Fibroblast of villous mesenchyme (primary cell): ENCODE measurements at places on chromosomes 6 and 20. TPM values are rescaled to one million over a fixed set of nuclear protein-coding genes. Genes with fewer than 3 reads are reported as not detected.

GRCh38 chr20:9179193-9179802, 110.4 kb downstream of the PLCB4 start:
- DNase-seq: no peak

DNA sequence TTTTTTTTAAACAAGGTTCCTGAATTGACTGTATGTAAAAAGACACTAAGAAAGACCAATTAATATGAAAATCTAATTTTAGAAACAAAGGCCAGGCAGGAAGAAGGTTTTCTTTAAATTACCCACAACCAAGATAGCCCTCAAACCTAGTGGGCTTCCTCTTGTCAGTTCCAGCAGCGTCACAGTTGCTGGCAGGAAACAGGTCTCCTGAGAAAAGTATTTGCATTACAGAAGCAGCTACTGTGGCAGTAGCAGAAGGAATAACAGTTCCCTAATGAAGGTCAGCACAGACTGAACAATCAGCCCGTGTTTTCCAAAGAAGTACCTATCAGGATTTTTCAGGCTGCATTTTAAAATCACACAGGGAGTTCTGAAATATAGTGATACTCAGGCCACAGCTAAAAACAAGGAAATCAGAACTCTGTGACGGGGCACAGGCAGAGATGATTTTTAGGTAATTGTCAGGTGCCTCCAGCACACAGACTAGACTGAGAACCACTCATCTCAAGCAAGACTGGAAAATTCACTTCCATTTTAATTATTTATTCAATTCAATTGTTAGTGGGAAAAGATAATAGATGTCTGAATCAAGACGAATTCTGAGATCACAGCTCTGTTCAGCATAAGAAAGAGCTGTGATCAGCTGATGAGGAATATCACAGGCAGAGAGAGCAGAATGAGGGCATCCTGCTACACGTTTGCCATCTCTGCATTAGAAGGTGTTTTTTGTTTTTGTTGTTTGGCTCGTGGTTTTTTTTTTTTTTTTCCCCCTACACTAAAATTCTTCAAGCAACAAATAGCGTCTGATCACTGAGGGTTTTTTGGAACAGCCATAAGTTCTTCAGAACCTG, 230.5 kb upstream of the KHDRBS2 start:
- no peak for DNase-seq

CD40 gene
- total RNA-seq: 0.43 and 0.97 TPM in 2 replicates

DNA sequence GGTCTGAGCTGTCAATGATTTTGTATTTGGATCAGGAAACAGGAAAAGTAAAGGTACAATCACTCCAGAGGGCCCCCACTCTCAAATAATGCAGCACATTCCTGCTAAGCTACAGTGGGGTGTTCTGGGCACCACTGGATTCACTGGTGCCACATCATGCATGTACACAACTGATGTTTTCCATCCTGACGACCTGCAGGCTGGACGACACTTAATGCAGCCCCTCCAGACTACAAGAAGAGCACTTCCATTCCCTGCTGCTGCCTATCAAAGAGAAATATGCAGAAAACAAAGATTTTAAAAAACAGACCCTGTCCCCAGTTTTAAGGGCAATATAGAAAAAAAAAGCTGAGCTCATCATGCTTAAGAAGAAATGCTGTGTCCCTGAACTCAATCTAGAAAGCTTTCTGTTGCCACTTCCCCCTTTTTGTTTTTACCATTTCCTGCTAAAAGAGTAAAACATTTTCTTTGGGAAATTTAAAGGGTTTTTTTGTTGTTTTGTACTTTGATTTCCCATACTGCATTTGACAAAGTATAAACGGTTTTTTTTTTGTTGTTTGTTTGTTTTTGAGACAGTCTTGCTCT, 35.5 kb downstream of the ABHD12 start:
- DNase-seq: no peak

PREX1 gene
- 23.8 and 57.4 TPM in 2 replicates for total RNA-seq

DNA sequence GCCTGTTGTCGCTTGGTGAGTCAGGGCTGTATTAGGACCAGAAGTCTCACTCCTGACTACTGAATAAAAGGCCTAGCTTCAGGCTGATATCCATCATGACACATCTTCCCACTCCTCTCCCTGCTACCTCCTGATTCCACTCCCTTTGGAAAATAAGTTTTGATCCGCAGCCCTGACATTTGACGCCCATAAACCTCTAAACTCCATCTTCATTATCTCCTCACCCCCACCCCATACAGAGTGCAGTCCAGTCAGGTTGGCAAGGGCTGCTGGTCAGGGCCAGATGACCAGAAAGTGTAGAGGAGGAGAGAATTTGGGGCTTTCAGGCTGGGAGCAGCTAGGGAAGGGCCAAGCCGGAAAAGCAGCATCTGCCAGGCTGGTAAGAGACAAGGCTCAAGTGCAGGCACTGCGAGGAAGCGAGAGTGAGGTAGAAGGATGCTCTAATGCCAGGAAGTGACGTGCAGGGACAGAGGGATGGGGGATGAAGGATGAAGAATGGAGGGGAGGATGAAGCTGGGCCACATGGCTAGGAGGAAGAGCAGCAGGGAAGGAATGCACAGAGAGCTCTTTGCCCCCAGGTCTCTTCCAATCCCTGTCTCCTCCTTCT, 1.2 kb downstream of the GGT7 start:
- no peak for DNase-seq

DNA sequence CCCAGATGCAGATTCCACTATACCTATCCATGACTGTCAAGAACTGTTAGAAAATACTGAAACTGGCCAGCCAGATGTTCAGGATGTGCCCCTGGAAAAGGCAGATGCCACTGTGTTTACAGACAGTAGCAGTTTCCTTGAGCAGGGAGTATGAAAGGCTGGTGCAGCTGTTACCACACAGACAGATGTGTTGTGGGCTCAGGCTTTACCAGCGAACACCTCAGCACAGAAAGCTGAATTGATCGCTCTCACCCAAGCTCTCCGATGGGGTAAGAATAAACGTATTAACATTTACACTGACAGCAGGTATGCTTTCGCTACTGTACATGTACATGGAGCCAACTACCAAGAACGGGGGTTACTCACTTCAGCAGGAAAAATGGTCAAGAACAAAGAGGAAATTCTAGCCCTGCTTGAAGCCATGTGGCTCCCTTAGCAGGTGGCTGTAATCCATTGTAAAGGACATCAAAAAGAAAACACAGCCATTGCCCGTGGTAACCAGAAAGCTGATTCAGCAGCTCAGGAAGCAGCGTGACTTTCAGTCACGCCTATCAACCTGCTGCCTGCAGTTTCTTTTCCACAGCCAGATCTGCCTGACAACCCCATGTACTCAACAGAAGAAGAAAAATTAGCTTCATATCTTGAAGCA, 459.7 kb upstream of the HTR1E start:
- DNase-seq: no peak

DNA sequence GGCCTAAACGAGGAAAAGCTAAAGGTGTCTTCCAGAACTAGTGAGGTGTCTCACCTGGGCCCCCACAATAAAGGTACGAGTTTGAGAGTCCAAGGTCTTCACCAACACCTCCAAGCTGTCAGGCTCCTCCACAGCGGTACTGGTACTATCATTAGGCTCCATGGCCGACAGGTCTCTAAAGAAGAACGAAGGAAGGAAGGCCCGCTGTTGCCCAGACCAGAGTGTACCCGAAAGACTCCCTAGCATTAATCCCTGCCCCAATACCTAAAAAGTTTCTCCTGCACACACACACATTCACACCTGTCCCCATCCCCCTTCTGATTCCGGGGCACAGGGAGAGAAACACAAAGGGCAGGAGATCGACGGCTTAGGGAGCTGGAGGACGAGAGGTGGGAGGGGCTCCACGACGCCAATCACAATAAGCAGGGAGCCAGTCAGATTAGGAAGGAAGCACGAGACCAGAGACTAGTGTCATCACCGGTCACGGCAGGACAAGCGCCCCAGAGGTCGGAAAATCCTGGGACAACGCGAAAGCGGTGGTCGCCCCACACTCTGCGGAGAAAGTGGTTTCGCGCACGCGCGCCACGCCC, 764 bp downstream of the BAG6 start:
- DNase-seq: peak; percentile 83

- no peak for DNase-seq
These were observed 688.6 kb upstream of the CITED2 start for GRCh38 chr6:140063021-140063399.

DNA sequence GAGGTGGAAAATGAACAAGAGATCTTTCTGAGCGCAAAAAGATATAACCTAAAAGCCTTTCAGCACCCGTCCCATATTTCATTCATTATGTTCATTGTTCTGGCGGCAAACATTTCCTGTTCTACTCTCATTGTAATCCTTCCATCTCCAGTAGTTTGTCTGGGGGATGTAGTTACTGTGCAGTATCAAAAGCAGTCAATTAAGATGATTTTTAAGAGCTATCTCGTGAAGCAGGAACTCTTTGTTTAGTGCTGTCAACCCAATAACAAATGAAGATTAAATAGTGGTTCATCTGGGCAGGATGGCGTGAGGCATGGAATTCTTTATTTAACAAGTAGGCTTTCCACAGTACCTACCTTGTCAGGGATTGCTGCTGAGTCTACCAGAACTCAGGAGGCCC, 876.7 kb downstream of the HACE1 start:
- no peak for DNase-seq

HLA-DOB gene
- 0.32 and 0.43 TPM in 2 replicates for total RNA-seq

GRCh38 chr20:20594171-20594530, 118.3 kb downstream of the RALGAPA2 start:
- DNase-seq: peak; percentile 55

PTGIS gene
- 2.2 and 6.1 TPM in 2 replicates for total RNA-seq

ME1 gene
- 28.7 and 39.7 TPM in 2 replicates for total RNA-seq

- no peak for DNase-seq
These were observed 13.5 kb upstream of the PRDM1 start for GRCh38 chr6:106072501-106073090.

- peak; percentile 29 for DNase-seq
These were observed 1.8 kb downstream of the FOXF2 start for GRCh38 chr6:1390946-1391799.

DNA sequence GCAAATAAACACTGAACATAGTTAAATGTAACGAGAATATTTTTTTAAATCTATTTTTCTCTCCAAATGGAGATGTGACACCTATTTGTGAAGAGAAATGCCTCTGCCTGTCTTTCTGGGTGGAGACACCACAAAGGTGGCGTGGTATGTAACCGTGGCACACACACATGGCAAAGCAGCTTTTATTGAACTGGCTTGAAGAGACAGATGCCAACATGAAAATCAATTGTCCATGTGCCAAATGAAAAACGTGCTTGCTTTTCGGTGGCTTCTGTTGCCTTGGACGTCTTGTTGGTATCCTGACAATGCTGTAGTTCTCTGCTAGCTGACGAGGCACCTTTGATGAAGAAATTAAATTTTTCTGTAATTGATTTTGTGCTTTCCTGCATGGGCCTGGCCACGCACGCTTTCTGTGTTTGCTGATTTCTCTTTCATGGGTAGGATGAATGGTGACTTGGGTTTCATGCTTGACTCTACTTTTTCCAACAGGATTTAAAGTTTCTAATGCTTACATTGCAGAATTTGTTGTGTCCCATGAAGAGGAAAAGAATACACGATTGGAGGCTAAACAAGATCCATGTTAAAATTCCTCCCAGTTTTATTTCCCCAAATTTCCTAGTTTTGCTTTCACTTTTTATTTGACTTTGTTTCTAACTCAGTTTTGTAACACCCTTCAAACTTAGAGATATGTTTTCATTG, 202.6 kb downstream of the TMEM242 start:
- DNase-seq: no peak

SNTA1 gene
- 6.0 and 20.3 TPM in 2 replicates for total RNA-seq
